Fibroblast of skin of abdomen (primary cell): ENCODE measurements at places on chromosomes 16 and 17.

DNA sequence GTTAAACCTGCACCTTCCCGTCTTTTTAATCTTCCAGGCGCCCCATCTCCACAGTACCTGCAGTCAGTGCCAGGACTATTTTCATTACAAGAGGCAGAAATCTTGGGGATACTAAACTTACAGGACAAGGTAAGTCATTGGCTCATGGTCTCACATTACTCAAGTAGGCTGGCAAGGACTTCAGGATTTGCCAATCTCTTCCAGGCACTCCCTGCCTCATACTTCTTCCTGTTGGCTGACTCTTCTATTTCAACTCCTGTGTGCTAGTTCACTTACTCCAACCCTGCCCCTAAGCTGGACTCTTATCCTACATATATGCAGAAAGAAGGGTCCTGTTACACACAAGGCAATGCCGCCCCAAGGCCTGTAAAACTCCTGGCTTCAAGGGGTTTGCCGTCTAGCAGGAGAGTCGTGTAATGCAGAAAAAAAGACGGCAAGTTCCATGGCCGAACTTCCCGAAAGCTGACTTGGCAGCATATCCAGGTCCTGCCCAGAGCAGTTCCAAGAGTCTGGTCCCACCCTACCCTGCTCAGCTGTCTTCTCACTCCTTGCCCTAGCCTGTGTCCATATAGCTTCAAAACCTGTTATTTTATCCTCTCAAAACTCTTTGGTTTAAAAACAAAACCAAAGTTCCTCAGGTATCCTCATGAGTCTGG lies 14.8 kb downstream of the ERN1 start:
- no peak for DNase-seq

DNA sequence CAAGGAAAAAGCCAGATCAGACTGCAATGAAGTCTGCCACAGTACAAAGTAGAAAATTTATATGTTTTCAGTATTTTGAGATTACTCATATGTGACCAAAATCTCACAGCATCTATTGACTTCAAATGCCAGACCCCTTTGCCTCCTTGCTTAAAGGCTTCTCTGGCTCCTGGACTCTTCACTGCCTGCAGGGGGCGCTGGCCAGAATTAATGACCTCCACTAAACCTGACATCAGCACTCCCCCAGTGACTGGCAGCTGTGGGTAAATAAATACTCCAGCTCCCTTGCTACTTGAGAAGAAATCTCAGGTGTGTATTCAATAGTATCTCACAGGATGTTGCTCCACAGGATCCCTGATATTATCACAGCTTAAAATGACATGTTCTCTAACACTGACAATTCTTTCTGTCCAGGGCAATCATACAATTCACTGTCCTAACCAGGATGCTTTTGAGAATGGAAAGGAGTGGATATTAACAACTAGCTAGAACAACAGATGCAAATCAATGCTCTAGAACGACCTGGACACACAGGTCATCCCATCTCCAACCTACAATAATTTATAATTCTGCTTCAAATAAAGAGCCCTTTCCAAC lies 4.0 kb downstream of the BECN1 start:
- DNase-seq = peak; percentile 39

GRCh38 chr16:70481929-70482536 lies 27.6 kb downstream of the FCSK start:
- no peak for DNase-seq

DNA sequence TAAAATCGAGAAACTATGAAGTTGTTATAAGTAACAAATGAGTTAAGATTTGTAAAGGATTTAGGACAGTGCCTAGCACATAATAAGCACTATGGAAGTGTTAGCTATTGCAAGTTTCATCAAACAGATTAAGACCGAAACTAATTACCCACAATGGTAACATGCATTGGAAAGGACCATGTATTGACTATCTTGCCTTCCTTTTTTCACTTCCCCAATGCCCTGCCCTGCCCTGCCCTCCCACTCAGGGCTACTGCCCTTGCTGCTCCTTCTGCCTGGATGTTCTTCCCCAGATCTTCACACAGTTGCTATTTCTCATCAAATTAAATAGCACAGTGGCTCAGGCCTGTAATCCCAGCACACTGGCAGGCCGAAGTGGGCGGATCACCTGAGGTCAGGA lies 202.1 kb upstream of the PSMD7 start:
- DNase-seq = no peak

GRCh38 chr16:58518980-58519368 lies 3.7 kb downstream of the SETD6 start:
- DNase-seq = no peak

- DNase-seq = no peak
These were observed 1149.1 kb upstream of the CDH8 start for GRCh38 chr16:63185235-63185780.

GRCh38 chr16:27691721-27692120 lies 141.8 kb downstream of the KATNIP start:
- no peak for DNase-seq

DNA sequence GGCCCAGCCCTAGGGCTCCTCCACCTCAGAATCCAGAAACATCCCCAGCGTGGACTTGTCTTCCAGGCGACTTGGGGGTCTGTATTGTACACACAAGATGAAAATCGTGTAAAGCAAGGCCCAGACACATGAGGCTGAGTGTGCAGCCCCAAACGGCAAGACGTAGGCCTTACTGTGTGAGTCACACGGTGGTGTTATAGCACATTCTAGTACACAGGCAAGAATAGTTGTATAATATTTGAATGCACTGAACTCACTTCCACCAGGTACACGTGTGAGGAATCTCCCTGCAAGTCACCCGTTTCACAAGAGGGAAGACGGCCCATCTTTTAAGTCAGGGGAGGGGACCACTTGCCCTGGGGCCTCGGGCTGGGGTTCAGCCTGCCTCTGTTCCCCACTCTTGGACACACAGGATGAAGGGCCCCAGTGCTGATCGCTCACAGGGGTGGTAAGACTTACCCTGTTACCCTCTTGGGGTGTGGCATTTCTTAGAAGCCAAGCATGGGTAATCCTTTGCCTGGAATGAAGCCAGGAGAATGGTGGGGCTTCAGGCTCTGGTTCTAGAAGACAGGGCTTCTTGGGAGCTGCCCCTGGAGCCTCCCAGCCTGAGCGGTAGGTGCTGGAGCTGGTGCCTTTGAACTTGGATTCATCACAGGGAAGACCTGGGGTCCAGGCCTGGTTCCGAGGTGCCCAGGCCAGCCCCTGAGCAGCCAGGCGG lies 71.3 kb downstream of the SREBF1 start:
- DNase-seq = no peak

- no peak for DNase-seq
These were observed 36.1 kb downstream of the MIS12 start for GRCh38 chr17:5522476-5522875.

GRCh38 chr16:68267612-68268405 lies 3.5 kb downstream of the SLC7A6 start:
- no peak for DNase-seq

GRCh38 chr17:11487469-11487868 lies 110.8 kb upstream of the DNAH9 start:
- no peak for DNase-seq

- no peak for DNase-seq
These were observed 239.2 kb downstream of the ZFHX3 start for GRCh38 chr16:72808754-72809153.

DNA sequence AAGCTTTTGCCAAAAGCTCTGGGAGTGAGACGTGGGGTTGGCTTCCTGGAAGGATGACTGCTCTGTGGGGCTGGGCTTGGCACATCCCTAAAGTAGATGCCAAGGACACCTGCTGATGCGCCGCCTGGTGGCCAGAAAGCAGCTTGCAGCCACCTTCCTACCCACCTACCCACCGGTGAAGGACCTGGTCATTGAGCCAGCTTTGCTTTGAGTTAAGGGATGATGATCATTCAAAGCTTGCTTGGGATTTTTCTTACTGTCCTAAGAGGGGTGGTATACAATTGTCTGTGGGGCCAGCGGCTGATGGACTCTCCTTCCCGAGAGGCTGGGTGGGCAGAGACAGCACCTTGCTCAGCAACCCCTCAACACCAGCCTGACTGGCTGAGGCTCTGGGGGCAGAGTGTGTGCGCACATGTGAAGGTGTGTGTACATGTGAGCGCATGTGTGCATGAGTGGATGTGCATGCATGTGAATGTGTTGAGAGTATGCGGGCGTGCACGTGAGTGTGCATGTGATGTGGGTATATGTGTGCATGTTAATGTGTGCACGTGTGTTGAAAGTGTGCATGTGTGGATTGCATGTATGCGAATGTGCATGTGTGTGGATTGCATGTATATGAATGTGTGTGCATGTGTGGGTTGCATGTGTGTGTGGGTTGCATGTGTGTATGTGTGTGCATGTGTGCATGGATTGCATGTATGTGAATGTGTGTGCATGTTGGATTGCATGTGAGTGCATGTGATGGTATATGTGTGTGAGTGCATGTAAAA lies 18.6 kb downstream of the C1QTNF1 start:
- DNase-seq = peak; percentile 50

DNA sequence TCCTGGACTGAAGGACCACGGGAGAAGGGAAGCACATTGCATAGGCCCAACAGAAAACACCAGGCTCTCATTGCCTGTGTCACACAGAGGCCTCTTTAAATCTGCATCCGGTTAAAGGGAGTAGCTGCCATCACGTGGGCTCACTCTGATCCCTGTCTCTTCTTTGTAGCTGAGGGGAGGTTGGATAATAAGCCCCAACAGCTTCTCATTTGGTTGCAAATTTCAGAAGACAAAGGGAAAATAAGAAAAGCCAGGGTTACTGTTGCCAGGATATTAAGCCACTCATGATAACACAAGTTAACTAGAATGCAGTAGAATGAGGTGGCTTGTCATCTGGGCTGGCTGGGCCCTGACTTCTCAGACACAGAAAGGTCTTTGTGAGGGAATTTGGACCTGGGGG lies 325.1 kb upstream of the ERCC4 start:
- no peak for DNase-seq

- DNase-seq = peak; percentile 91
These were observed 30.9 kb upstream of the CDC42EP4 start for GRCh38 chr17:73342541-73343167.

DNA sequence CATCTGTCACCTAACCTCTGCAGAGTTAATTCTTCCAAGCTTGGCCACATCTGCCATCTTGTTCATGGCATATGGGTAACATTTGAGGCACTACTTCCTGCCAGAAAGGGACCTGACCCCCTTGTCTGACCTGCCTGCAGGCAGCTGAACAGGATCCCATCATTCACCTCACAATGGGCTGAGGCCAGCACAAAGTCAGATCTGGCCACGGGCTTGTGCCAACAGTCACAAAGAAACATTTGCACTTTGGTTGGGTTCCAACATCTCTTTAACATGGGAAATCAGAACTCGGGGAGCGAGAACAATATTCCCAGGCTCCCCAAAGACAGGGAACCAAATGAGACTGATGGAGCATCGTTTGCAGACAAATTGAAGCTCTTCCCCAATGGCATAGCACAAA lies 116.1 kb downstream of the XYLT1 start:
- DNase-seq = no peak

GRCh38 chr17:77899498-77899897 lies 59.0 kb upstream of the TNRC6C start:
- no peak for DNase-seq

- DNase-seq = no peak
These were observed 51.3 kb upstream of the FBXO47 start for GRCh38 chr17:39018267-39019134.

- DNase-seq = peak; percentile 17
These were observed 229.8 kb downstream of the CPPED1 start for GRCh38 chr16:12573730-12574383.

- DNase-seq = peak; percentile 60
These were observed 9.7 kb upstream of the SNF8 start for GRCh38 chr17:48954300-48954755.

- DNase-seq = no peak
These were observed 35.7 kb upstream of the C16orf78 start for GRCh38 chr16:49337814-49338350.

DNA sequence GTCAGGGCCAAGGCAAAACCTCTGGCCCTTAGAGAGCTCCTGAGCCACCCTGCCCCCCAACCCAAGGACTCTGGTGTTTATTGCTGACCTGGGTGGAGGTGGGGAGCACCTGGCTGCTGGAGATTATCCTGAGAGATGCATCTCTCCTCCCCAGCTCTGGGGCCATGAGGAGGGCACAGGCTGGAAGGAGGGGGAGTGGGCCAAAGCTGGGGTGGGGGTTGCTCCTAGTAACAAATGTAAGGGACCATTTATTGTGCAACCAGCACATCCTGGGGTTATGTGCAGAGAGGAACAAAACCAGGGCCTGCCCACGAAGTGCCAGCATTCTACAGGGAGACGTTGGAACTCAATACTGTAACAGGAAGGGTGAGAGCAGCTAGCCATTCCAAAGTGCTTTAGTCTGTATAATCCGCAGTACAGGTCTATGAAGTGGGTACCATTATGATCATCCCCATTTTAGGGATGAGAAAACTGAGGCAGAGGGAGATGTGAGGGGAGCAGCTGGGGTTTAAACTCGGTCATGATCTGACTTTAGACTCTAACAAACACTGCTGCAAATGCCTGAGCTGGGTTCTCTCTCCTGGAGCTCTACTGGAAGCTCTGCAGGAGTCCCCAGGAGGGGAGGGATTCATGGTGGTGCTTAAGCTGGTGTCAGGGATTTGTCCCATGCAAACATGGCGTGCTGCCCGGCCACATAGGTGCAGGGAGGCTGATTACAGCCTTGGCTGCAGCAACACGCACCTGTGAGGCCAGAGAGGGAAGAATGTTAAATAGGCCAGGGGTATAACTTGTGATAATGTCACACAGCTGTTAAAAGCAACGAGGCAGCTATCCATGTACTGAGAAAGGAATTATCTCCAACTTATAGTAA lies 1.4 kb upstream of the RHBDF2 start:
- DNase-seq = no peak

DNA sequence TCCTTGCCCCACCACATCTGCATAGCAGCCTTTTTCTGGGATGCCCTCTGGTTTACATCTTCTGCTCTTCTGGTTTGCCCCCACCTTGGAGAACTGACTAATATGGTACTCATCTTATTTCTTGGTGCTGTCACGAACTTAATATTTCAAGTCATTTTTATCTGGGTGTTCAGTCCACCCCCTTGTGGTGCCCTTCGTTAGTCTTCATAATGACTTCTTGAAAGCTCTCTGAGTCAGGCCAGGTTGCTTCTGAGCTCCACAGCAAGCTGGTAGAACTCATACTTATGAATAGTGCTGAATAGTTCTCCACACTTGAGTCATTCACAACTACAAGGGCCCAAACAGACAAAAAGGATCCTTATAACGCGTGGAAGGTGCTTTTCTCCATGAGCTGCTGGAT lies 35.8 kb upstream of the TEKT3 start:
- DNase-seq = peak; percentile 73

GRCh38 chr17:67372751-67373150 lies 4.3 kb upstream of the PITPNC1 start:
- no peak for DNase-seq

- no peak for DNase-seq
These were observed 519 bp downstream of the ST6GALNAC2 start for GRCh38 chr17:76585033-76585648.

GRCh38 chr17:60323754-60324153 lies 68.2 kb downstream of the USP32 start:
- no peak for DNase-seq
